ENCODE measurements at places on chromosomes 12 and 14.

DNA sequence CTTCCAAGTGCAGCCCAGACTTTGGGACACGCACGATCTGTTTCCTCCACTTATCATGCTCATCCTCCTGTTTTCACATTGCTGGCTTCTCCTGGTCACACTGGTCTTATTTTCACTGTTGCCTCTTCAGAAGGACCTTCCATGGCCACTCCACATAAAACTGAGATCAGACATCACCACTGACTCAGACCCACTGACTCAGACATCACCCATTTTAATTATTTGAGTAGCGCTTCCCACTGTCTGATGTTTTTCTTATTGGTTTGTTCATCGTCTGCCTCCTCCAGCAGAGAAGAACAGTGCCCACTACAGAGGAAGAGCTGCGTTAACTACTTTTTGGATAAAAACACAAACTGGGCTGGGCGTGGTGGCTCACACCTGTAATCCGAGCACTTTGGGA is 270.5 kb upstream of the PWP1 start:
- no peak for DNase-seq
- no peaks in the 10 kb centered on the region for H3K36me3 ChIP-seq
- H3K27ac ChIP-seq: no peak overlapping the region

DNA sequence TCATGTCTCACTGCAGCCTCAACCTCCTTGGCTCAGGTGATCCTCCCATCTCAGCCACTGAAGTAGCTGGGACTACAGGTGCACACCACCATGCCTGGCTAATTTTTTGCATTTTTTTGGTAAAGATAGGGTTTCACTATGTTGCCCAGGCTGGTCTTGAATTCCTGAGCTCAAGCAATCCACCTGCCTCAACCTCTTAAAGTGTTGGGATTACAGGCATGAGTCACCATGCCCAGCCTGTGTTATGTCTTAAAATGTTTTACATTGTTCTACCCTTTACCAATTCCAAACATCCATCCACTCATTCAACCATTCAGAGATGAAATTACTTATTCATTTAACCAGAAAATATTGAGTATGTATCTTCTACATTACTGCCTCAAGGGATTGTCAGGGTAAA is 111.6 kb upstream of the BTG1 start:
- H3K27ac ChIP-seq: no peak overlapping the region
- peaks cover 19% of the 10 kb centered on the region for H3K4me1 ChIP-seq
- DNase-seq: no peak
- H3K36me3 ChIP-seq: peaks cover 9% of the 10 kb centered on the region

- DNase-seq: no peak
- H3K27me3 ChIP-seq: no peaks in the 10 kb centered on the region
- H3K4me1 ChIP-seq: peaks cover 60% of the 10 kb centered on the region
- peaks cover 3% of the 10 kb centered on the region for H3K36me3 ChIP-seq
- peak overlapping the region; percentile 93 for H3K27ac ChIP-seq
Measured at GRCh38 chr12:64678248-64678647, 68.0 kb downstream of the RASSF3 start.

DNA sequence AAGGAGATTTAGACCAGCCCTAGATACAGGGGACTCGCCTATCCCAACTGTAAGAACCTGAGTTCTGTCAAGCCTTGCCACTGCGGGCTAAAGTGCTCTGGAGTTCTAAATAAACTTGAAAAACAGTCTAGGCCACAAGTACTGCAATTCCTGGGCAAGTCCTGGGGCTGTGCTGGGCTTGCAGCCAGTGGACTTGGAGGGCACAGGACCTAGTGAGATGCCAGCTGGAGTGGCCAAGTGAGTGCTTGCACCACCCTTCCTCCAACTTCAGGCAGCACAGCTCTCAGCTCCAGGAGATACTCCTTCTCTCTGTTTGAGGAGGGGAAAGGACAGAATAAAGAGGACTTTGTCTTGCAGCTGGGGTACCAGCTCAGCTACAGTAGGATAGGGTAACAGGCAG is 307.6 kb upstream of the FBXO33 start:
- no peaks in the 10 kb centered on the region for H3K27me3 ChIP-seq
- H3K4me3 ChIP-seq: no peak overlapping the region
- no peaks in the 10 kb centered on the region for H3K4me1 ChIP-seq
- H3K36me3 ChIP-seq: no peaks in the 10 kb centered on the region
- no peak for DNase-seq

- H3K27ac ChIP-seq: no peak overlapping the region
- peaks cover 3% of the 10 kb centered on the region for H3K27me3 ChIP-seq
- H3K4me1 ChIP-seq: no peaks in the 10 kb centered on the region
- no peaks in the 10 kb centered on the region for H3K36me3 ChIP-seq
Measured at GRCh38 chr14:36493761-36494160, 26.3 kb downstream of the NKX2-1 start.

DNA sequence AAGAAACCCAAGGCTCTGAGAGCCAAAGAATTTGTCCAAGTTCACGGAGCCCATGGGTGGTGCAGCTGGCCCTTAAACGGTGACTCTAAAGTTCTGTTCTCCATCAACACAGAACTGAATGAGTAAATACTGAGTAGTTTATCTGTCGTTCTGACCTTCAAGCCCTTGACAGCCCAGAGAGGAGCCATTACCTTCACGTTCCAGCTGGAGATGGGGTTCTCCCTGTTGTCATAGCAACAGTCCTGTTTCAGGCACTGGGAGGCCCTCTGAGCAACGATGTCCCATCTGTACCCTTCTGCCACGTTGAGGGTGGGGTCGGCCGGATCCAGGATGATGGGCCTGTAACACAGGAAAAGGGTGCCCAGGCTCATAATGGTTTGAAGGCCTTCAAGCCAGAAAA is 7.5 kb upstream of the C12orf43 start:
- no peak overlapping the region for H3K4me3 ChIP-seq
- no peak overlapping the region for H3K27ac ChIP-seq
- no peaks in the 10 kb centered on the region for H3K4me1 ChIP-seq
- H3K27me3 ChIP-seq: peaks cover 3% of the 10 kb centered on the region
- no peak for DNase-seq

- H3K4me1 ChIP-seq: peaks cover 2% of the 10 kb centered on the region
- H3K27ac ChIP-seq: no peak overlapping the region
- DNase-seq: no peak
- H3K27me3 ChIP-seq: peaks cover 22% of the 10 kb centered on the region
Measured at GRCh38 chr12:103998976-103999375, 33.3 kb downstream of the TDG start.

- H3K4me1 ChIP-seq: peaks cover 42% of the 10 kb centered on the region
- no peaks in the 10 kb centered on the region for H3K36me3 ChIP-seq
- H3K27me3 ChIP-seq: no peaks in the 10 kb centered on the region
- DNase-seq: peak; percentile 27
- peak overlapping the region; percentile 93 for H3K27ac ChIP-seq
- H3K4me3 ChIP-seq: peak overlapping the region; percentile 98
Measured at GRCh38 chr12:89353188-89353822, 1.0 kb upstream of the DUSP6 start.

- no peak overlapping the region for H3K4me3 ChIP-seq
- H3K36me3 ChIP-seq: no peaks in the 10 kb centered on the region
- no peaks in the 10 kb centered on the region for H3K4me1 ChIP-seq
- DNase-seq: no peak
- no peak overlapping the region for H3K27ac ChIP-seq
Measured at GRCh38 chr14:100051543-100051942, 13.7 kb upstream of the EVL start.

DNA sequence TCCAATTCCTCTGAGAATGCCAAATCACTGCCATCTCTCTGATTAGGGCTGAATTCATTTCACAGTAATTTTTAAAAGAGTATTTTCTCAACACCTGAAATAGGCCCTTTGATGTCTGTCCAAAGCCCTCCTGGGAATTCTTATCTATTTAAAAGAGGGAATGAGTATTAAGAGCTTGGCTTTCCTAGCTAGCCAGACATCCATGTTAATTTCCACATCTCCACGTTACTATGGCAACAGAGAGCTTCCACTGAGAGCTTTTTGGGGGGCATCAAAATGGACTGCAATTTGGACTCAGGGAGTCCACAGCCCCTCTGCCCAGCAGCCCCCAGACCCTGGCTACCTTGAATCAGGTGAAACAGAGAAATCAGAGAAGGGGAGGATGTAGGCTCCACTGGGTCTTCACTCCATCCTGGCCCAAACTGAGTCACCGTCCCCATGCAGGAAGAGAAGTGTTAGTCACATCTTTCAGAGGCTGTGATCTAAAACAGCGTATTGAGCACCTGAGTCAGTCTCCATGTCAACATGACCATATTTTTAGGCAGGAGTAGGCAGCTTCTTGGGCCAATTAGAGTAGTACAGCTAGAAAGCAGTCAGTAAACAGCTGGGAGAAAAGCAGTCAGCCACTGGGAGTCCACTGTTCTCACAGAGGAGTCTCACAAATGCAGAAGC is 7.0 kb upstream of the FICD start:
- H3K4me3 ChIP-seq: no peak overlapping the region
- no peaks in the 10 kb centered on the region for H3K27me3 ChIP-seq
- H3K4me1 ChIP-seq: peaks cover 11% of the 10 kb centered on the region
- H3K27ac ChIP-seq: no peak overlapping the region
- H3K36me3 ChIP-seq: no peaks in the 10 kb centered on the region

- H3K4me1 ChIP-seq: no peaks in the 10 kb centered on the region
- H3K27me3 ChIP-seq: no peaks in the 10 kb centered on the region
- H3K36me3 ChIP-seq: no peaks in the 10 kb centered on the region
Measured at GRCh38 chr12:62717643-62718042, 217.3 kb downstream of the PPM1H start.

- H3K4me3 ChIP-seq: no peak overlapping the region
- DNase-seq: peak; percentile 11
- no peaks in the 10 kb centered on the region for H3K4me1 ChIP-seq
- H3K27ac ChIP-seq: no peak overlapping the region
- H3K36me3 ChIP-seq: no peaks in the 10 kb centered on the region
Measured at GRCh38 chr14:86057018-86057667, 527.2 kb downstream of the FLRT2 start.

DNA sequence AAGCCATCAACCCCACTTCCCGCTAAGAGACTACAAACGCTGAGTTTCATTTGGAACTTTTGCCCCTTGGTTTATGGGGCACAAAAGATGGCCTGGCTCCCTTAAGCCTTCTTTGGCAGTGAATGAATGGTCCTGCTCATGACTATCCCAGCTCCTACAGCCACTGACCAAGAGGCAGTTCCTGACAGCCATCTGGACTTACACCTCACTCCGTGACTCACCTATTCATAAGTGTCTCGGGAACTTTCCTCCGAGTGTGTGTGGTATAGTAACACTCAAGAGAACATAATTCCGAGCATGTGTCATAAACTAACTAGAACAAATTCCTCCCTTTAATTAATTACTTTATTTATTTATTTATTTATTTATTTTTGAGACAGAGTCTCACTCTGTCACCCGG is 51.9 kb upstream of the NUDT4 start:
- no peak overlapping the region for H3K4me3 ChIP-seq
- H3K36me3 ChIP-seq: no peaks in the 10 kb centered on the region
- H3K27ac ChIP-seq: no peak overlapping the region
- DNase-seq: no peak
- peaks cover 1% of the 10 kb centered on the region for H3K27me3 ChIP-seq

DNA sequence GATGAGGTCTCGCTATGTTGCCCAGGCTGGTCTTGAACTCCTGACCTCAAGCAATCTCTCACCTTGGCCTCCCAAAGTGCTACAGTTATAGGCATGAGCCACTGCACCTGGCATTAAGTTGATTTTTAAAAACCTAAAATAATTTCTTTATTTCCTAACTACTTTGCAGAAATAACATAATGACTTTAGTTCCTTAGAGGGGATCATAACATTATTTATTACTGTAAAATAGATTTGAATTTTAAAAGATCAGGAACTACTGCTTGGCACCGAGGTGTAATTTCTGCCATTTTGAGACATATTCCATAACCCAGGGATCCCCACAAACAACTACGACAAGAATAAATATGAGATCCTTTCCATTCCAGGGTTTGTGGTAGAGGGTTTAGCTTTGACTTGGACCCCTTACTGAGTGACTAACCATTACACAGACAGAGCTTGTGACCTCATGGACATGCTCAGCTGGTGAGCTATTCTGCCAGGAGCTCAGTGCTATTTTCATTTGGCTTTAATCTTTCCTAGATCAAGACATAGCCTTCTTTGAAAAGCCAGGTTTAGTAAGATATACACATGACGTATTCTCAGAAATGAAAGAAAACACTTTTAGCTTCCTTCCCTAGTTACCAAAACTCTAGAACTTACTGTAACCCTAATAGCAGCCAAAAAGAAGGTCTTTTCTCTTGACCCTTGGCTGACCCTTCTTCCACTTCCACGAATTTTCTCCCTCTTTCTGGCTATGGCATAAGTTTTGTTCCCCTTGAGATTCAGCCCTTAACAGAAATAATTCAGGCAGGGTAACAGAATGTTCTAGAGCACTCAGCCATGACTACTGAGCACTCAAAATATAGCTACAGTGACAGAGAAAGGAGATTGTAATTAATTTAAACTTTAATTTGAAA is 75.1 kb upstream of the NUDT4 start:
- H3K36me3 ChIP-seq: peaks cover 5% of the 10 kb centered on the region
- no peak for DNase-seq
- peaks cover 8% of the 10 kb centered on the region for H3K4me1 ChIP-seq
- H3K4me3 ChIP-seq: no peak overlapping the region
- peaks cover 1% of the 10 kb centered on the region for H3K27me3 ChIP-seq

GRCh38 chr14:34580381-34580780 is 40.9 kb upstream of the EAPP start:
- no peak overlapping the region for H3K27ac ChIP-seq
- H3K4me1 ChIP-seq: no peaks in the 10 kb centered on the region
- H3K4me3 ChIP-seq: no peak overlapping the region
- DNase-seq: no peak
- peaks cover 16% of the 10 kb centered on the region for H3K36me3 ChIP-seq
- H3K27me3 ChIP-seq: no peaks in the 10 kb centered on the region
